ENCODE measurements at places on chromosomes 11 and 22.

DNA sequence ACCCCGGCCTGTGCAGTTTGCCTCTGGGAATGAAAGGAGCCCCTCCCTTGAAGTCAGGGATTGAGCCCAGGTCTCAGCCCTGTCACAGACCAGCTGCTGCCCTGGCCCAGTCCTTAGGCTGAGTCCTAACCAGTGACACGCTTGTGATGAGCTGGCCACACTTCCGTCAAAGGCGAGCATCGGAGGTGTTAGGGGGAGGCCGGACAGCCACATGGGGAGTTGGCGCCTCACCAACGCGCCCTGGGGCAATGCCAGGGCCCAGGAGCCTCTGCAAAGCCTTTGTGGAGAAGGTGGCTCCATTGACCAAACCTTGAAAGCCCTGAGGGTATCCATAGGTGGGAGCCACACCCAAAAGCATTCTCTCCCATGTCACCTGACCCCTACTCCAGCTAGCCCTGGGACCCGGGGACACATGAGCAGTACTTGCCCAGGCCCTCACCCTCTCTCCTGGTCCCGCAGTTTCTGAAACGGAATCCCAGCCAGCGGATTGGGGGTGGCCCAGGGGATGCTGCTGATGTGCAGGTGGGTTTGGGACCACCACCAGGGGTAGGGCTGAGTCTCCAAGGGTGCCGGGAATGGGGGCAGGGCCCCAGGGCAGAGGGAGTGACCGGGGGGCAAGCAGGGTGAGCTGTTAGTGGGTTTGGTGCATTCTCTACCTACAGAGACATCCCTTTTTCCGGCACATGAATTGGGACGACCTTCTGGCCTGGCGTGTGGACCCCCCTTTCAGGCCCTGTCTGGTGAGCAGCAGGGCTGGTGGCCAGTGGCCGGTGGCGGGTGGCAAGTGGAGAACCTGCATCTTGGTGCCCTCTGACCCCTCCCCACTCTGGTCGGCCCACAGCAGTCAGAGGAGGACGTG lies 3.7 kb downstream of the PTPRCAP start:
- no peak for DNase-seq

- DNase-seq: no peak
Measured at GRCh38 chr11:29507376-29507775, 509.5 kb downstream of the KCNA4 start.

DNA sequence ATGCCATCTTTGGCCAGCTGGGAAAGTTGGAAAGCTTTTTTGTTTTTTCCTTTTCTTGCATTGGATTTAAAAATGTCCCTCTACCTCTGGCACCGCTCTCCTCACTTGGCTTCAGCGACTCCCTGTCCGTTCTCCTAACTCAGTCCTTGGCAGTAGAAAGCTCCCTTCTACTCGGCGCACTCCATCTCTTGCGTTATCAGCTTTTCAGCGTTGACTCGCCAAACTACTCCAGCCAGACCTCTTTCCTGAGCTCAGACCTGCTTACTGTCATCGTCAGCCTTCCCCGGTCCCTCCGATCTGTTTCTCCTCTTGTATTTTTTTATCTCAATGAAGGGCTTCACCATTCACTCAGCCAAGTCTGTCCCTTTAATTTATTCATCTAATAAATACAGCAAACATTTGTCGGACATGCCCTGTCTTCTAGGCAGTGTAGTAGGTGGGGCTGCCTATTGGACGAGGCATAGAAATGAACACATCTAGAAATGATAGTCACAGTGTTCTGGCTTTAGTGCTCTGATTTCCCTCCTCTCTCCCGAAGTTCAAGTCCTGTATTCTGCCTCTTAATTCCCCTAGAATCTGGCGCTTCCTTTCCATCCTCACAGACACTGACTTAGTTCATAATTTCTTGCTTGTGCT lies 839 bp downstream of the CEP164 start:
- no peak for DNase-seq

DNA sequence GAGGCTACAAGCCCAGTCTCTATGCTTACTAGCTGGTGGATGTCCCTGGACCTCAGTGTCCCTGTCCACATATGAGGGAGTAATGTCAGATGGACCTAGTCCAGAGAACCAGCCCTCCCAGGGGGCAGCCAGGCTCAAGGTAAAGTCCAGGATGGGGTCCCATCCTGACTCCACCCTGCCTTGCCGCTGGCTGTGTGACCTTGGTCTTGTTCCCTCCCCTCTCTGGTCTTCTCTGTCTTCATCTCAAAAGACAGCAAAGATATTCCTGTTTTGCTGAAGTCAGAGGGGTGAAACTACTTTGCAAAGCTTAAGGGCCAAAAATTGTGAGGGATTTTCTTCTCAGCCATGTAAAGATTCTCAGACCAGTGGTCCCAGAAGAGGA lies 9.2 kb upstream of the C11orf96 start:
- no peak for DNase-seq

DNA sequence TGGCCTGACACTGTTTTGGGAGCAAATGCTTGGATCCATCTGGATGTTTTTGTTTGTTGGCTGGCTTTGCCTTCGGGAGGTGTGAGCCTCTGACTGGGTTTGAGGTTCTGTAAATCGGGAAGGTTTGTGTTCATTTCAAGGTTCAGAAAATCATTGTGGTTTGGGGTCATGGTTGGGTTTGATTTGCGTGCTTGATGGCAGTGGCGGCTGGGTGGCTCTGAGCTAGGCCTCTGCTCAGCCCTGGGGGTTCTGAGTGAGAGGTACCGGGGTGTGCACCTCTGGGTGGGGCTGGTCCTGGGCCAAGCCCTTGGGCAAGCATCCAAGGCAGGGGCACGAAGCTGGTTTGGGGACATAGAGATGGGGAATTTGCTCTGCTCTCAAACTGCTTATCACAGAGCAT lies 37.0 kb upstream of the ALX4 start:
- no peak for DNase-seq

- no peak for DNase-seq
Measured at GRCh38 chr11:57793351-57794115, 31.9 kb downstream of the CTNND1 start.

DNA sequence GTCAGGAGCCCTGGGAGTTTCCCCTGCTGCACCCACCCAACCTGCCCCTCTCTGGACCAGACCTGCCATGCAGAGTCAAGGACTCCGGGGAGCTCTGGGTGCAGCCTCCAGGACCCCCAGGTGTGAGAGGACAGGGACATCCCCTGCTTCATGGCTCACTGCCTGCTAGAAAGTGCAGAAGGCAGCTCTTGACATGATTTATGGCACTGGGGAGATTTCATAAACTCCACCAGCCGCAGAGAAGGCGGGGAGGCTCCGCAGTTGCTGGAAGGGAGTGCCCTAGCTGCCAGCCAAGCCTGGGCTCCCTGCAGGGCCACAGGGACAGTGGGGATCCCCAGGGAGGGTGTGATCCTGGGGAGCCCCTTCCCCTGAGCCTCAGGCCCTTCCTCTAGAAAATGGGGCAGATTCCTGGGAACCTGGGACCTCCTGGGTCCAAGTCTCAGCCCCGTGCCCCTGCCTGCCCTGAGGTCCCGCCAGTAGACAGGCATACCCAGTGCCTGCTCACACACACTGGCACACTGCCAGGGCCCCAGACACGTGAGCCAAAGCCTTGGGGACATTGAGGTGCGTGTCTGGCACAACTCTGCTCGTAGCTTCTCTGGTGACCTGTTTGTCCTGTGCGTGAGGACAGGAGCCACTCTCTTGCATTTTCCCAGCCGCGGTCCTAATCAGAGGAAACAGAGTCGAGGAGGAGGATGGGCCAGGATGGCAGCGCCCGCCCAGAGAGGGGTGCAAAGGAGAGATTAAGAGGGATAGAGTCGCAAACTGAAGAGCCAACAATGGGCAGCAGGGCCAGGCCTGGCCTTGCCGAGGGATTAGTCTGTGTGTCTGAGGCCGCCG lies 13.8 kb downstream of the CABP7 start:
- peak; percentile 82 for DNase-seq

GRCh38 chr11:75626889-75627529 lies 41.8 kb downstream of the MAP6 start:
- peak; percentile 20 for DNase-seq

GRCh38 chr11:110908401-110909105 lies 196.3 kb upstream of the ARHGAP20 start:
- DNase-seq: no peak

- DNase-seq: no peak
Measured at GRCh38 chr11:46982797-46983452, 46.4 kb downstream of the CSTPP1 start.

- no peak for DNase-seq
Measured at GRCh38 chr22:38176170-38176741, 5.4 kb downstream of the PLA2G6 start.

DNA sequence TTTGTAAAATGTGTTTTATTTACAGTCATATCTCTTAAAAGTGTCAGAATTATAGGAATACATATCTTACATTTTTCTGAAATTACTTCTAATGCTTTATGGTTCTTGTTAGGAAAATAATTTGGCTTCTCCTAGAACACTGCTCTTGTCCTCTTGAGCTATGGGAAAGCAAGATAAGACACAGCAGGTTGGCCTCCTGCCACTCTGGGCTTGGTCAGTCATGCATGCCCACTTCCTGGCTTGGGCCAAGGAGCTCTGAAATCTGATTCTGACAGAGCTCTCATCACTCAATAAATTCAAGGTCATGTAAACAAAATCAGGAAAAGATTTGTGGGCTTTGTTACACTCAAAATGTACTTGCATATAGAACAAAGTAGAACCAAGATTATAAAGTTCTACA lies 1036.0 kb downstream of the OPCML start:
- no peak for DNase-seq

DNA sequence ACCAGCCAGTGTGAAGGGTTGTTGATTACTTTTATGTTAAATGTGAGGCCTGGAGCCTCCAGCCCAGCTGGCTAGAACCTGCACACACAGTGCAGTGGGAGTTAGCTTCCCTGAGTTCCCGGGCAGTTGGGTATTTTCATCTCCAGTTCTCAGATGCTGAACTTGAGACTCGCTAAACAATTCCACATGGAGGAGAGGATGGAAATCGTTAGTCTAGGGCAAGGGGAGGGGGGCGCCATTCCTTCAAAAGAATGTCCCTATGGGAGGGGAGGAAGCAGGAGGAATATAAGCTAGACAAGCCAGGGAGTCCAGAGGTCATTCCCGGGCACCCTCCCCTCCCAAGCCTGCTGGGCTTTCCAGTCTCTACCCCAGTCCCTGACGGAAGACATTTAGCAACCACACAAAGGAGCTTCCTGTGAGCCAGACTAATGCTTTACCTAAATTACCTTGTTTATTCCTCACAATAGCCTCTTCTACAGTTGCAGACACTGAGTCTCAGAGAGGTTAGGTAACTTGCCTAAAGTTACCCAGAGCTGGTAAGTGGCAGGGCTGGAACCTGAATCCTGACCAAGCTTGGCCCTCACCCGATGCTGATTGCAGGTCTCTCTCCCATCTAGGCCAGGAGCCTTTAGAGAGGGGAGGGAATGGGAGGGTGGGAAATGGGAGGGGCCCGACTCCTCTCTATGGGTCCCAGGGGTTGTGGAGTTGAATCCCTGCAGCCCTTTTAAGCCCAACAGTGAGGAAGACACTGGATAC lies 1.9 kb upstream of the TSKU start:
- DNase-seq: no peak

- no peak for DNase-seq
Measured at GRCh38 chr22:30292069-30292970, 3.0 kb upstream of the CASTOR1 start.

DNA sequence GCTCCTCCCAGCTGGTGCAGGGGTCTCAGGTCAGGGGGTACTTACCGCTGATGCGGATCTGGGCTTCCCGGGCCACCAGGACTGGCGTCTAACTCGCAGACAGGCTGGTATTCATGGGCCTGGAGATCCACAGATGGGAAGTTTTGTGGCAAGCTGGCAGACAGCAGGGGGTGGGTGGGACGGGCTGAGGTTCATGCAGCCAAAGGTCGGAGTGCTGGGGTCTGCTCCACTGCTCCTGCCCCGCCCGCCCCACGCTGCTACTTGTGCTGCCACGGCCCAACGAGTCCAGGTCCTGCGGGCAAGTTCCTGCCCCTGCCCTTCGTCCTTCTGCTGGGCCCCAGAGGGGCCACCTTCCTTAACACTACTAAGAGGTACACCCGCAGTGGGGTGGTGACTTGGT lies 3.1 kb downstream of the ACY3 start:
- DNase-seq: no peak

- DNase-seq: no peak
Measured at GRCh38 chr11:130435671-130436070, 7.3 kb upstream of the ADAMTS8 start.

GRCh38 chr11:76313913-76314740 lies 66.8 kb downstream of the THAP12 start:
- DNase-seq: no peak

- DNase-seq: no peak
Measured at GRCh38 chr22:44098966-44099530, 74.9 kb downstream of the PARVB start.
